SJSA1 (cell line): ENCODE measurements at places on chromosomes 5 and 9.

DNA sequence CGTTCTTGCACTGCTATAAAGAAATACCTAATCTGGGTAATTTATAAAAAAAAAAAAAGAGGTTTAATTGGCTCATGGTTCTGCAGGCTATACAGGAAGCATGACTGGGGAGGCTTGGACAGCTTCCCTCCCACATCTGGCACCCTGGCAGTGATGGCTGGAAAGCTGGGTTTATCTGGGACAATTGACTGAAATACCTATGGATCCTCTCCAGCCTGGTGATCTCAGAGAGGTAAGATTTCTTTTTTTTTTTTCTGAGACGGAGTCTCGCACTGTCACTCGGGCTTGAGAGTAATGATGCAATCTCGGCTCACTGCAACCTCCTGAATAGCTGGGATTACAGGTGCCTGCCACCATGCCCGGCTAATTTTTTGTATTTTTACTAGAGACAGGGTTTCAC, 22.7 kb upstream of the UGCG start:
- DNase-seq = no peak

DNA sequence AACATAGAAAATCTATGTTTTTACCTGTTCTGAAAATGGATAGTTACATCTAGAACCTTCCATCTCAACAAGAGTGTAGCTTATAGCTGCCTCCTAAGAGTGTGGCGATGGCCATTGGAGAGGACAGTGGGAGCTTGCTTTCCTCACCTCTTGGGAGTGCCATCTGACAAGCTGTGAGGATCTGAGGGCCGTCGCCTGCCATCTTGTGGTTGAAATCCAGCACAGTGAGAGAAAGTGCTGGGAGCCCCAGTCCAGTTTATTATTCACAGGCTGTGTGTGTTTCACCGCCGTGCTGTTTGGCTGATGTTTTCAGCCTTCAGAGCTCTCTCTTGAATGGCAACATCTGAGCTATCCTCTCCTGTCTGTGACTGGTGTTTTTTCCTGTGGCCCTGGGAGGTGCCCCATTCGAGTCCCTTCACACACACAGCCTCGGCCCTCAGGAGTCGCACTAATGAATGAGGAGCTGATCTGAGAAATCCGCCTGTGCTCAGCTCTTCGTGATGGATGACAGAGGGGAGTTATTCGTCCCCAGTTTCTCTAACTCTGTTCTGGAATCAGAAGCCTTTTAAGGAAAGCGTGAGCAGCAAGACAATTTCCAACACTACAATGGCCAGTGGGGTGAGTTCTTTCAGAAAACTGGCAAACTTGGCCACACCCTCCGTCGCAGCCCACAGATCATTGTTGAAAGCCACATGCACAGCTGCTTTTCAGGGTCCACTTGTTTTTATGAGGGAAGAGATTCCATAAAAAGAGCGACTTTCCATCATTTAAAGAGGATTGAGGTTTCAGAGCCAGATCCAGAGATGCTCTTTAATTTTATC, 170.3 kb downstream of the PDZD2 start:
- no peak for DNase-seq

DNA sequence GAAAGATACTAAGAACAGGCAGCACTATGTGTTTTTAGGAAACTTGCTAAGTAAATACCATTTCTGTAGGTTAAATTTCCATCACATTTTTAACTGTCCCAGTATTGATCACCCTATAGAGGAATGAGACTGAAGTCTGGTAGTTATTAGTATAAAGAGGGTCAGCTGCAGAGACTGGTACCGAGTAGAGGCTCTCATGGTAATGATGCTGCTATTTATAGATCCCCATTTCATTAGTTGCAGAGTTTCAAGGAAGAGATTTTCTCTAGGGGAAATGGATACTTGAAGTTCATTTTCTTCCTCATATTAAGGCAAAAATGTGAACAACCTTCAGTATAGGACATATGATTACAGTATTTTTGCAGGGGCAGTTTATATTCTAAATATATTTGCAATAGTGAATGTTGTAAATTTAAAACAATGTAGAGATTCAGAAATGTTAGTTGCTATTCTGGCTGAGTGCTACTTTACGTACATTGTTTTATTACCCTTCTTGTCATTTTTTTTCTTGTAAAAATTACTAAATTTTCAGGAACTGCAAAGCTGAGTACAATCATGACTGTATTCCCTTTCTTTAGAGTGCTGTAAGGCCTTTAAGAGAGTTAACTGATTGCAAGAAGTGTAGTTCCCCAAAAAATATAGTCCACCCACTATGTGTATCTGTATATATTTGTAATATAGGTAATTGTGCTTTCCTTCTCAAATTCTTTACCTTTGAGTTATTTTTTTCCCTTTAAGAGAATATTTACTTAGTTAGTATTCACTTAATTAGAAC, 14.7 kb downstream of the PBX3 start:
- no peak for DNase-seq

DNA sequence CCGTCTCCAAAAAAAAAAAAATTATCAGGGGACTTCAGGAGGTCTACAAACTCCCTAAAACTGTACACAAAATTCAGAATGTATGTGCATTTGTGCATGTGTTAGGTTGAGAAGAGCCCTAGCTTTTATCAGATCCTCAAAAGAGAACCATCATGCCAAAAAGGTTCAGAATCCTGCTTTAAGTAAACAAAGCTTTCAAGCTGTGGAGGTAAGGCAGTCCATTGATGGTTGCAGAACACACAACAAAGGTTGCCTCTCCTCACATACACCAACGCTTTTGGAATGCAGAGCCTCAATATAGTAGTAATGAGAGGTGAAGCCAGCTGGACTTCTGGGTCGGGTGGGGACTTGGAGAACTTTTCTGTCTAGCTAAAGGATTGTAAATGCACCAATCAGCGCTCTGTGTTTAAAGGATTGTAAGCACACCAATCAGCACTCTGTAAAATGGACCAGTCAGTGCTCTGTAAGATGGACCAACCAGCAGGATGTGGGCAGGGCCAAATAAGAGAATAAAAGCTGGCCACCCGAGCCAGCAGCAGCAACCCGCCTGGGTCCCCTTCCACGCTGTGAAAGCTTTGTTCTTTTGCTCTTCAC, 57.9 kb upstream of the RNF38 start:
- DNase-seq = no peak

DNA sequence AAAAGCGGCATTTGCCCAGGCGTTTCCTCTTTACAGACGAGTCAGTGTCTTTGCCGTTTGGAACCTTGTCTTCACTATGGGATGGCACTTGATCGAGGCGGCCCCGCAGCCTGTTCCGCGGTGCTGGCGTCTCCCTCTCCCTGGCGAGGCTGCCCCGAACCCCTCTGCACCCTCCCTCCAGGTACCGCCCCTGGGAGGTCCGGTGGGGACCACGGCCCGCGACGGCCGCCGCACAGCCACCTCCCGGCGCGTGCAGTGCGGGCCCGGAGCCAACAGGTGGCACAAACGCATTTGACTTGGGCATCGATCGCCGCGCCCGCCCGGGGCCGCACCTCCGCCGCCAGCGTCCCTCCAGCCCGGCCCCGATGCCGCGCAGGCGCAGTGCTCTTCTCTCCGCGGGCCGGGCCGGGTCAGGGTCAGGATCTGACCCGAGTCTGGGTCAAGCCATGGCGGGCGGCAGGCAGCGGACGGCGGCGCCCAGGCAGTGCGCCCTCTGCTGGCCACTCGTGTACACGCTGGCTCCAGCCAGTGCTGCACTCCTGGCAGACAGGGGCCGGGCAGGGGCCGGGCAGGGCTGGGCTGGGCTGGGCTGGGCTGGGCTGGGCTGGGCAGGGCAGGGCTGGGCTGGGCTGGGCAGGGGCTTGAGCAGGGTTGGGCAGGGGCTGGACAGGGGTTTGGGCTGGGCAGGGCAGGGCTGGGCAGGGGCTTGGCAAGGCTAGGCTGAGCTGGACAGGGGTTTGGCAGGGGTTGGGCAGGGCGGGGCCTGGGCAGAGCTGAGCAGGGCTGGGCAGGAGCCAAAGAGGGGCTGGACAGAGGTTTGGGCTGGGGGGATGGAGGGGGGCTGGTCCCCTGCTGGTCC, 155.8 kb upstream of the IRX4 start:
- DNase-seq = peak; percentile 65

DNA sequence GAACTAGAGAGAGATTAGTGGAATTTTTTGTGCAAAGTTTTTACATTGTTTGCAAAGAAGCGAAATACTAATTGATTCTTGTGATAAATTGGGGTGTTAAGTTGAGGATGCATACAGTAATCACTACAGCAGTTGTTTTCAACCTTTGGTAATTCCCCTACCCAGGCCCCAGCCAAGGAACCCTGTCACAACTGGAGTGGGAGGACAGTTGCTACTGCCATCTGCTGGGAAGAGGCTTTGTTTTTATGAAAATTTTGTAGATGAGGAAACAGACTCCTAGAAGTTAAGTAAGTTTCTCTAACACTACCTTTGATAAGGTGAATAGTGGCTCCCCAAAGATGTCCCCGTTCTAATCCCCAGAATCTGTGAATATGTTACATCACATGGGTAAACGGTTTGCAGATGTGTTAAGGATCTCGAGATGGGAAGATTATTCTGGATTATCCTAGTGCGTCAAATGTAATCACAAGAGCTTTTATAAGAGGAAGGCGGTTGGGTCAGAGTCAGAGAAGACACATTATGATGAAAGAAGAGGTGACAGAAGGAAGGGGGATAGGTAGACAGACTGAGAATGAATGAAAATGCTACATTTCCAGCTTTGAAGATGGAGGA, 34.0 kb upstream of the PPP1R2B start:
- peak; percentile 15 for DNase-seq

GRCh38 chr9:106816524-106816923, 46.4 kb upstream of the ZNF462 start:
- DNase-seq = no peak

DNA sequence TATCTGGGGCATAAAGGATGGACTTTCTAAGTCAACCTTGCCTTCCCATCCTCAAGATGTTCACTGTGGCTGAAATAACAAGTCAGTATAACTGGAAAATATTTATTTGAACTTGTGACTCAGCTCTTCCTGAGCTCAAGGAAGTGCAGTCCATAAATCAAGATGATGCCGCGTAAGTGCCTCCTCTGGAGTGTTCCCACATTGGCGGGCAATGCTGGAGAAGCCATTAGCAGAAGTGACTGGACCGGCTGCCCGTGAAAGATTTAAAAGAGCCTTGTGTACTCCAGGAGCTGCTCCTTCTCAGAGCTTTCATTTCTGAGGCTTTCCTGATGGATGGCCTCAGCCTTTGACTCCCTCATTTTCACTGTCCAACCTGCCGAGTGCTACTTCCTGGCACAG, 17.4 kb downstream of the TMOD1 start:
- DNase-seq = peak; percentile 30

GRCh38 chr9:129365196-129365595, 187.1 kb upstream of the IER5L start:
- no peak for DNase-seq
